Activated gamma-delta T cell treated with anti-CD3 and anti-CD28 coated beads, Interleukin-2, amount 50 U/mL, for 16 hours (primary cell): ENCODE measurements at places on chromosomes 2 and 18.
A peak's percentile ranks its signal among the peaks of the same experiment; 100 is the strongest.

DNA sequence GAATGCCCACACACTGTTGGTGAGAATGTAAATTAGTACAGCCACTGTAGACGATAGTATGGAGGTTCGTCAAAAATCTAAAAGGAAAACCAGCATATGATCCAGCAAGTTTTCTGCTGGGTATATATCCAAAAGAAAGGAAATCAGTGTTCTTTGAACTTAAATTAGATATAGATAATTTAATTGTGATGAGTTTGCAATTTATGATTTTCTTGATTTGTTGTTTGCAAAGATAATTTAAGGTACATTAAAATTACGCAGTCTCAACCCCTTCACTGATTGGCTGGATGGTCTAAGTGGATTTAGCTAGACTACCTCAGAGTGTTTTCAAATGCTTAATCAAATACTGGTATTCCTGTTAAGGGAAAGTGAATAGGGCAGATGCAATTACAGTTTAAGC is 302.2 kb downstream of the GALNT13 start:
- no peak for DNase-seq

DNA sequence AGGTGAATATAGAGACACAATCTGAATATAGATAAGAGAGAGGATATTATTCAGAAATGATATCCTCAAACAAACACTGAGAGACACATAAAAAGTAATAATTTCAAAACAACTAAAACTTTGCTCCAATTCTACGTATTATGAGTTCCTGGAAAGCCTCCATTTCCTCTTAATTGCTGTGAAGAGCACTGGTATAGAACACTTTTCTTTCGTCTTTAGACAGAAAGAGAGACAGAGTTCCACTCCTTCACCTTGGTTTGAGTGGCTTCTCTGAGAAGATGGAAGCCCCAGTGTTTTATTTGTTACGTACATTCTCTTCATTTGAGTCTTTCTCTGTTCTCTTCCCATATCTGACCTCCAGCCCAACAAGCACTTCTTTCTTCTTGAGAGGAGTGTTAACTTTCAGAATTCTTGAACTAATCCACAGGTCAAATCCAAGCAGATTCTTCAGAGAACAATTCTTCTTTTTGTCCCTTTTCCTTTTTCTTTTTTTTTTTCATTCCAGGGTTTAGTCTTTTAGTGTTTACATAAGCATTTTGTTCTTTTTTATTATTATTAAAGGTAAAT is 6.4 kb upstream of the PIK3C3 start:
- no peak for DNase-seq

DNA sequence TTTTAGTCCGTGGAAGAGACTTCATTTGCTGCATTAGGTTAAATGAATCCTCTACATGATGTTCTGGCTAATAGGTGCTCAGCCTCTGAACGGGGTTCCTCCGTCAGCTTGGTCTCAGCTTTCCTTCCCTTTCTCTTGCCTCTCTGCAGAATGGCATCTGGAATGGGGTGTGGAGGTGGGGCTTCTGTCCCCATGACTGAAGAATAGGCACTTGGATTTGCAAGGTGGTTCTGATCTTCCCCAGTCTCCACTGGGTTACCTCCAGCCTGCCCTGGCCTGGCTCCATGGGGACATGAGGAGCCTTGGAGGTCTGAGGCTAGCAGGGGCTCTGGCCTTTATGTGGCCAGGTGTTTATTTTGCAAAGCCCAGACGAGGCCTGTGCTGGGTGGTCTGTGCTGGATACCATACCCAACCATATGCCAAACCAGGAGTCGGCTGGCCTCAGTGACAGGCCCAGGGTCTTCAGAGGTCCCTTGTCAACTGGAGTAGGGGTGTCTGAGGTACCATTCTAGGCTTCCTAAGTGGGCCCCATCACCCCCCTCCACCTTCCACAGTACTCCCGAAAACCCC is 28.2 kb upstream of the LAPTM4A start:
- no peak for DNase-seq

DNA sequence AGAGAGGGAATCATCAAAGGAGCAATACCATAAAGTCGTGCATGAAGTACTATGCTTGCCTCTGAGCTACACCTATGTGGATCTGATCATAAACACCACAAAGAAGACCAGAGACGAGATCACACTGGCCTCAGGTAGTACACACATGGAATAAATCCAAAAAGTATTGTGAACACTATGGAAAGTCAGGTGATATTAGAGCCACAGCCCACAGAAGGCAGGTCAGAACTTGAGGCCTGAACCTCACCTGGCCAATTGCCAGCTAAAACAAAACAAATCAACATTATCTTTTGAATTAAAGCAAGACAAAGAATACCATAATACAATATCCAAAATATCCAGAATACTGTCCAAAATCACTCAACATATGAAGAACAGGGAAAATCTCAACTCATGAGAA is 371.1 kb downstream of the NCKAP5 start:
- no peak for DNase-seq

GRCh38 chr18:6653880-6654279 is 75.6 kb upstream of the ARHGAP28 start:
- no peak for DNase-seq

- DNase-seq = no peak
Observed at GRCh38 chr18:29250259-29250658, 1073.3 kb upstream of the CDH2 start.

DNA sequence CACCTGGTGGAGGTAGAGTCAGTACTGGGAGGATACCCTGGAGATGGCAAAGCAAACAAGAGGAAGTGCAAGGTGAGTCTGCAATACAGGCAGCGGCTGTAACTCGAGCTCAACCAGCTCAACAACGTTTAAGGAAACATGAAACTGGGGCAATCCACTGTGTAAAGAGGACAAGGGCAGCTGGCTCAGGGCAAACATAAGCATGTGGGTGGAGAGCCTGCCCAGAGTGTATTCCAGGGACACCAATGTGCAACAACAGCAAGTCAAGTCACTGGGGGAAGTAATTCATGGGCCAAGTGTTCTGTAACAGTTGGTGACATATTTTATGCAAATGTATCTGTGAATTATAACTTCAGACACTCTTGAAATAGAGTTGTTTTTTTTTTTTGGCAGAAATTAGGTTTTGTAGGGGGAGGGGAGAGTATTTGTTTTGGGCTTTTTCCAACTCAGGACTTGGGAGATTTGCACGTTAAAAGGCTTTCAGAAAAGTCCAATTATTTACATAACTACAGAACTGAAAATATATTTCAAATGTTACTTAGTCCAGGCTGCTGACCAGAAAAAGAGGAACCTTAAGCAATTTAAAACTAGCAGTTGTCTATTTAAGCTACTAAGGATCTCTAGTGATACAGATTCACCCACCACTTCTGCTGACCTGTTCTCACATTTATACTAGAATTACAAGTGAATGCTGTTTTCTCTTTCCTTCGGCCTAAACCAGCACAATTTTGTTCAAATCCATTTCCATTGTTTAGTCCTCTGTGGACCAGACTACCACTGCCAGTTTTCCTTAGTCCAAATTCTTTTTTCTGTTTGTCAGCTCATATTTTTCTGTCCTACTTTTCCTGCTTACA is 18.6 kb downstream of the NRXN1 start:
- no peak for DNase-seq

DNA sequence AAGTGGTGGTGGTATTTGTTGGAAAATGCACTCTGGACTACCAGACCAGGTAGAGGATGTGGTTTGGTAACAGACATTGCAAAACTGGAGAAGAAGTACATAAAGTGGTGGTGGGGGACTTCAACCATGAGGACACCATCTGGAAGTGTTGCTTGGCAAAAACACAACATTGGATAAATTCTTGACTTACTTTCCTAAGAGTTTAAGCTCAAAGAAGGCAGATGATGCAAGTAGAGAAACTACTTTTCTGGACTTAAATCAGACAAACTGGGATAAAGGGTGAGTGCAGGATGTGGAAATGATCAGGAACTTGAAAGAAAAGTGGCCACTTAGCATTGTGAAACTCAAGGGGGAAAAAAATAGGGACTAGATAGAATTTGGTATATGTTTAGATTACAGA is 487.4 kb downstream of the ZEB2 start:
- no peak for DNase-seq

- no peak for DNase-seq
Observed at GRCh38 chr18:55240978-55241377, 281.7 kb upstream of the CCDC68 start.

DNA sequence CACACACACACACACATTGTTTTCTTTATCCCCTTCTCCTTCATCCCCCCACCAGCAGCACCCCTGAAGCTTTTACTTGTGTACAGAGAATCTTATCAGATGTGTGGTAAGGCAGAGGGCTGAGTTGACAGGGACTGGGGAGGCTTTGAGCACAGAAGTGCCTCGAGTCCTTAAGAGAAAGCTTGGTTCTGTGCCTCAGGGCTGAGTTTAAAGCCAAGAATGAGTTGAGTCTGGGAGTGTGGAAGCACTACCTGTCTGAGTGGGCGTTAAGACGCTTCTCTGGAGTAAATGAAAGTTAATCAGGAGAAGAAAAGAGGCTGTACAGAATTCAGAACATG is 2.7 kb downstream of the ID2 start:
- DNase-seq = peak; percentile 15

DNA sequence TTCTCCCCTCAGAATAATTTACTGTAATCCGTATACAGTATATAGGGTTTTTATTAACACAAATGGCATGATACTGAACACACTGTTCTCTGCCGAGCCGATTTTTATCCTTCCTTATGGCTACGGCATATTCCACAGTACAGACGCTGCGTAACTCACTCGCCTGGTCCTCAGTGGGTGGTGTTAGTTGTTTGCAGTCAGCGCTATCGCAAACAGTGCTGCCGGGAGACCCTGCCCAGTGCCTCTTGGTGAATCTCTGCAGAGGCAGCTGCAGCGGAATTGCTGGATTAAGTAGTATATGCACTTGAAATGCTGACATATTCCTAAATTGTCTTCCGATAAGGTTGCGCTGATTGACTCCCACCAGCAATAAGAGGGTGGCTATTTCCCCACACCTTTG is 73.9 kb downstream of the MARCO start:
- DNase-seq = no peak

DNA sequence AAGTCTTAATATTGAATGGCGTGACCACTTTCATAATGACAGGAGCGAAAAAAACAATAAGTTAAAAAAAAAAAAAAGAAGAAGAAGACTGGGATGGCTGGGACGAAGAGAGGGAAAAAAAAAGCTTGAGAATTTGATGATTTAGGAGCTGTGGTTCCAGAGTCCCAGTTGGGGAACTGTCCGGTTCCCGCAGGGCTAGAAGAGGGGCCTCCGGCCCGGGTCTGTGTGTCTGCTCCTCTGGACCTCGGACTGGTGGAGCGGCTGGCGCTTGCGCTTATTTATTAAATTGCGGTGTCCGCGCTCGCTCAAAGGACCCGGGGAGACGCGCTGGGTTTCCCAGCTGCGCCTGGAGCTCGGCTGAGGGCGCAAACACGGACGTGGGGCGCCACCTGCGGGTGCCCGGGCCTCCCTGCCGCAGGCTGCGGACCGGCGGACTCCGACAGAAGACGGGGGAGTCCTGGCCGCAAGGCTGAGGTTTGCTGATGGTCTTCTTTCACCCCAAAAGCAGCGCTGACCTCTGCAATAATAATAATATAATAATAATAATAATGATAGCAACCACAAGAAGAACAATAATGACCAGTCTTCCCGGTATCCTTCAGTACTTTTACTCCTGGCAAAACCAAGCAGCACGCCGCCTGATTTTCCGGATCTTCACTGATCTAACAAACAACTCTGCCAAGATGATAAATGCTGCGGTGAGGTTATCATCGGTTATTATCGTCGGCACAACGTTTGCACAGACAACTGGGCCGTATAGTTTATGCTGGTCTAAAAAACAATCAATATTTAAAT is at the start of gene CBLN2:
Gene CBLN2, minus strand, starts transcription at position 251 of the 795 bp plus-strand sequence. CDS start 2,182 bp downstream, outside the sequence.
- DNase-seq = no peak

DNA sequence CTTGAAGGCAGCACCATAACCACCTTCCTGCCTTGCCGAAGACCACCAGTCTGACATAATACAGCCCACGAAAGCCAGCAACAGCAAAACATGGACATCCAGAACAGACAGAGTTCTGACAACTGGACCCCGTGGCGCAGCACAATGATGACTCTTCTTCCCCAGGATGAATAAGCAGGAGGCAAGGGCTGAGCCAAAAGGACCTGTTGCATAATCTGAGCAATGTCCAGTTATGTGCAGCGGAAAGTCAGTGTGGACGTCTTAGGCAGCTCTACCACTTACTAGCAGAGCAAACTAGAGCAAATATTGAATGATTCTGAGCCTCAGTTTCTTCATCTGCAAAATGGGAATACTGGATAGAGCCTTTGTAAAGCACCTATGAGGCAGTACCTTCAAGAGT is 225.1 kb downstream of the ZBTB7C start:
- DNase-seq = no peak

GRCh38 chr2:180219491-180219890 is 212.4 kb upstream of the CWC22 start:
- DNase-seq = no peak

GRCh38 chr18:525036-525797 is 24.7 kb upstream of the COLEC12 start:
- no peak for DNase-seq

DNA sequence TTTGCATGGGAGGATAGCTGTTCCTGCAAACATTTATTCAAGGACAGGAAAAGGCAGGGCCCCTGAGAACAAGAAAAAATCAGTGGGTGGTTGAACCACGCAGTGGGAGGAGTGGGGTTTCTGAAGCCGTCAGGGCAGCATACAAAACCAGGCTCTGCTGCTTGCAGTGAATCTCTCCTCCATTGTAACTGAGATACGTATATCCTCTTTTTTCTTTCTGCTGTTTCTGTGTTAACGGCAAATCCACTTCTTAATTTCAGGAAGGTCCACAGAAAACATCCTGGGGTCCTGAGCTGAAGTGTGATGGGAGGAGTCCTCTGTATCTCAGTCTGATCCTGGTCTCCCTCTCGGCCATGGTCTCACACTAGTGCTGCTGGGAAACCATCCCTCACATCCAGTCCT is 27.2 kb upstream of the KCNF1 start:
- no peak for DNase-seq

- no peak for DNase-seq
Observed at GRCh38 chr2:220279840-220280239, 652.4 kb downstream of the SLC4A3 start.

GRCh38 chr18:77093586-77093985 is 39.0 kb downstream of the MBP start:
- no peak for DNase-seq

- DNase-seq = no peak
Observed at GRCh38 chr2:61436092-61436491, 34.8 kb downstream of the USP34 start.

- no peak for DNase-seq
Observed at GRCh38 chr2:233117351-233117750, 57.2 kb downstream of the INPP5D start.

DNA sequence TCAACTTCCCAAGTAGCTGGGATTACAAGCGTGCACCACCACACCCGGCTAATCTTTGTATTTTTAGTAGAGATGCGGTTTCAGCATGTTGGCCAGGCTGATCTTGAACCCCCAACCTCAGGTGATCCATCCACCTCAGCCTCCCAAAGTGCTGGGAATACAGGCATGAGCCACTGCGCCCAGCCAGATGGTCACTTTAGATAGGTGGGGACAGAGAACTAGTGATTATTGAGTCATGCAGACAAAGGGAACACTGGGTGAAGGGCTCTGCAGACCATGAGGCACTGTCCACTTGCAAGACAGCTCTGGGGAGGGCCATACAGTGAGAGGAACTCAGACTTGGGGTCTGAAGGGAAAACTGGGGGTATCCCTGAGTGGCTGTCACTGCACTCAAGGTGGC is 58.4 kb upstream of the POMC start:
- DNase-seq = no peak
